ENCODE measurements at places on chromosomes 6 and 20.

DNA sequence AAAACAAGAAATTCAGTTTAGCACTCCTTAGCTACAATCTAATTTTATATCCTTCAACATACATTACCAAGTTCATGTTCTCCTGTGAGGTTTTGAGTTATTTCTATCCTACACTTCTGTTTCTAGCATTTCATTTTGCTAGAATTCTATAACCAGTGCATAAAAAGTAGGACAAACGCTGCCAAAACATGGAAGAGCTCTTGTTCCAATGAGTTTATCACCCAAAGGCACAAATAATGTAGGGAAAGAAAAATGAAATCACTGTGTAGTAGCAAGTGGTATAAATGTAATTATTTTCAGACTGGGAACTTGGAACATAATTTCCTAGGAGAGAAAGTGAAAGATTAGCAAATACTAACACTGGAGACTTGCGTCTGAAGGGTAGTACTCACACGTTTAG, 413.3 kb upstream of the NRSN1 start:
- DNase-seq: no peak

GRCh38 chr6:50030777-50031562, 9.2 kb upstream of the DEFB110 start:
- peak; percentile 59 for DNase-seq

- DNase-seq: peak; percentile 51
These were observed 123.3 kb upstream of the DUSP22 start for GRCh38 chr6:168865-169455.

DNA sequence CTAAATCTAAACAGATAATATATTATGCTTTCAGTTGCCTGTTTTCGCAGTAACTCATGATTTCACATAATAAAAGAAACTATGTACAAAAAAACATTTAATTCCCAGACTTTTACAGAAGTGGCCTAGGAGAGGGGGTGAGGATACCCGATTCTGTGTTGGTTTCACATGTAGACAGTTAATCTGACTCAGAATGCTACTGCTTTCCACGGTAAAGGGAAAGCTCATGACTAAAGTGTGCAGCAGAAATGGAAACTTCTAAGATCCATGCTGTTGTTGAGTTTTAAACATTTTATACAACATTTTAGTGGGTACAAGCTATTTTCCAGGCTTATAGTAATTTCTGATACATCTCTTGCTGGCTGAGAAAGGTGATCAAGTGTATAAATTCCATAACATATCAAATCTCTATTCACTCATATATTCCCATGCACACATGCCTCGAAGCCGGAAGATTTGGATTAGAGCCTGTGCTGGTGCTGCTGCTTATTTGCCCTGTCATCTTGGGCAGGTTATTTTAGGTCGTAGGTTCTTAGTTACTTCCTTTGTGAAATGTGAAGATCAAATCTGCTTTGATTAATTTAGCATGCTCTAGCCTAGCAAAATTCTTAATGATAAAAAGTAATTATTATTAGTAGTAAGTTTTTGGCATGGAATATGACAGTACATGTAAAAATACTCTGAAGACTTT, 896.7 kb upstream of the MAP3K7 start:
- no peak for DNase-seq

DNA sequence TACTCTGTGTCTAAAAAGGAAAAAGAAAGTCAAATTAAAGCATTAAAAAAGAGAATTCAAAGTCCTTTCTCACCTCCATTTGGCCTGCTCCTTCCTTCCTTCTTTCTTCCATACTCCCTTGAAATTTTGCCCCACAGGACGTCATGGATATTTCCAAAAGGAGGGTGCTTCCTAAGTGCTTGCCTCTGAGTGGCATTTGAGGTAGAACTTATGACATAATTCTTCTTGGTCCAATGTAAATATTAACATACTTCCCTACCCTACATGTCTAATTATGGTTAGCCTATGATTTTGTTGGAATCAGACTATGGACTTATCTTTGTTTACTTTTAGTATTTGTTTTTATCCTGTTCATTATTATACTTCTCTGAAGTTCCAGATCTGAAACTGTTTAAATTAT, 132.3 kb downstream of the PFDN4 start:
- no peak for DNase-seq

GRCh38 chr20:36744764-36745191, 1.1 kb downstream of the NDRG3 start:
- peak; percentile 39 for DNase-seq

DNA sequence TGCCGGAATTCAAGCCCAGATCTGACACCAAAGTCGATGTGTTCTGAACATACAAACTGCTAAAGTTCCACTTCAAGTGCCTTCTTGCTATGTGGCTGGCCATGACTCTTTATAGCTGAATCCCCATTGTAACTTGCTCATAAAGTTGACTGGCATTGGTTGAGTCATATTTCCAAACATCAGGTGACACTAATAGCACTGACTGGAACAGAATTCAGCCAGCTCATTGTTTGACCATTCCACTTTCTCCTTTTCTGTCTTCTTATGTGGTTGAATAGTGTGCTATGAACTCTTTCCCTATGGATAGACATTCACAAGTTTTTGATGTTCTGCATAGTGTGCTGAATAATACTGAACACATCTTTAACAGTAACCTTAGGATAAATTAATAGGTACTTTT, 266.2 kb upstream of the ZFP64 start:
- no peak for DNase-seq

- DNase-seq: no peak
These were observed 414.8 kb upstream of the JARID2 start for GRCh38 chr6:14831070-14831469.

DNA sequence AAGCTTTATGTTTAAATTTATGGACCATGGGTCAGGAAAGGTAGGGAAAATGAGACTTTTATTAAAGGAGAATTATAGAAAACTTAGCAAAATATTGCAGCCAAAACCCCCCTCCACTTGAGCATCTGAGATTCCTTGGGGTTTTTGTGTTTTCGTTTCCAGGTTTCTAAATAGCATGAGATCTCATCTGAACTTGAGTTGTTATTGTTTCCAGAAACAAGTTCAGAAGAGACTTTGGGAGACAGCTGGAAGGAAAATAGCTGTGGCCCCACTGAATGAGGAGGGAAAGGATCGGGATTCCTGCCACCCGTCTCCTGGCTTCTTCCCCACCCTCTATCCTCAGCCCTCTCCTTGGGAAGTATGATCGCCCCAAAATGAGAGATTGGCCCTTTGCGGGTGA, 75.5 kb downstream of the TBC1D7 start:
- DNase-seq: no peak

- DNase-seq: no peak
These were observed 8.0 kb downstream of the SLC18B1 start for GRCh38 chr6:132790450-132790849.

- DNase-seq: no peak
These were observed 34.9 kb downstream of the ANGPT4 start for GRCh38 chr20:881051-881782.

DNA sequence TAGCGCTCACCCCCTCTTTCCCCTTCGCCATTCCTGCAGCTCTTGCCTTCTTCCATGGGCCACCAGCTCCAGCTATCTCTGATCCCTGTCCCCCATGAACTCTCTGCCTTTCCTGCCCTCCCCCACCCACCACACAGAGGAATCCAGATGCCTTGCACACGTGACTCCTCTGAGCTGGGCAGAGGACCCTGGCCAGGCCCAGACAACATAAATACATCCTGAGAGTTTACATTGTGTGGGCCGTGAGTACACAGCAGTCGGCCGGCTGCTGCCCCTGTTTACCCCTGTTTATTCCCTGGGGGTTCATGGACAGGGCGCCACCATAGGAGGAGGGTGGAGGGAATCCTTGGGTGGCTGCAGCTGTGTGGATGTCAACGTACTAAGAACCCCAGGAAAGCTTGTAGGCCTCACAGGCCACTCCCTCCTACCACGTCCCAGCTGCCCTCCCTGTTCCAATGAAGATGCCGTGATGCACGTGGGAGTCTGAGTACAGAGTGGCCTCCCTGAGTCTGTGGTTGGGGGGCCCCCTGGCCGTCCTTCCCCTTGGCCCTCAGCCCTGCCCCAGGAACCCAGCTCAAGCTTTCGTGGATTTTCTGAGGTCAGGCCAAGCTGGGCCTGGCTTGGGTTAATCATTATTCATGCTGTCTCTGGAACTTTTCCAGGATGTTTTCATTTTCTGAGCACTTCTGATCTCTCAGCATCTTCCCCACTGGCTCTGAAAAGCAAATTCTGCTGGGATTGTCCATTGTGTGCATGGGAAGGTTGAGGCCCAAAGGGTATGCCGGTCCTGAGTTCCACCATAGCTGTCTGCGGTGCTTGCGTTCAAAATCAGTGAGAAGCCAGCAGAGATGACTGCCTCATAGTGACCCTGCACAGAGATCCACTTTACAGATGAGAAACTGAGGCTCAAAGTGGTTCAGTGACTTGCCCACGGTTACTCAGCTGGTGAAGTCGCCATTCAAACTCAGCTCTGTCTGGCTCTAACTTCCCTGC, 136.3 kb downstream of the MRPL14 start:
- DNase-seq: no peak

GRCh38 chr6:38133932-38134703, 314.6 kb downstream of the ZFAND3 start:
- DNase-seq: no peak

GRCh38 chr6:106749609-106750008, 120.2 kb downstream of the QRSL1 start:
- DNase-seq: no peak

GRCh38 chr6:167546611-167547327, 221.9 kb downstream of the TTLL2 start:
- no peak for DNase-seq

GRCh38 chr6:159525445-159526025, 167.5 kb downstream of the SOD2 start:
- DNase-seq: no peak

DNA sequence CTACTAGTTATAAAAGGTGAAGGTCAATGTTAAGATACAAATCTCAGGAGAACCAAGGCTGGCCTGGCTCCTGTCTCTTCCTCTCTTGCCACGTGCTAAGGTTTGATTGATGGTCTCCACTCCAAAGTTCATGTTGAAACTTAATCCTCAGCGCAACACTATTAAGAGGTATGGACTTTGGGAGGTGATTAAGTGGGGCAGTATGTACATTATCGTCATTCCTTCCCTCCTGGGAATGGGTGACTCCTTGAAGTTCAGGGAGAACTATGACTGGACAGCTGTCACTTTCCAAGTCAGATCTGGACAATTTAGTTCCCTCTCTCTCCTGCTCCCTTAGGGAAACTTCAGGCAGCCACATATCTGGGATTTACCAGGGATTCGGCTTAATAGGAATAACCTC, 50.5 kb downstream of the KCNK5 start:
- DNase-seq: no peak

GRCh38 chr6:41780551-41781365, at the start of gene PRICKLE4:
Gene PRICKLE4, plus strand, starts transcription at chr6:41780782. Its CDS starts 2,692 bp downstream, at chr6:41783474.
- DNase-seq: no peak

- peak; percentile 7 for DNase-seq
These were observed 393.5 kb downstream of the NKAIN2 start for GRCh38 chr6:124197148-124197547.

GRCh38 chr20:51412951-51413481, 129.5 kb downstream of the NFATC2 start:
- DNase-seq: peak; percentile 47

GRCh38 chr6:29992807-29993206, 50.5 kb downstream of the HLA-A start:
- DNase-seq: no peak

GRCh38 chr6:29986179-29986781, 43.9 kb downstream of the HLA-A start:
- DNase-seq: no peak

DNA sequence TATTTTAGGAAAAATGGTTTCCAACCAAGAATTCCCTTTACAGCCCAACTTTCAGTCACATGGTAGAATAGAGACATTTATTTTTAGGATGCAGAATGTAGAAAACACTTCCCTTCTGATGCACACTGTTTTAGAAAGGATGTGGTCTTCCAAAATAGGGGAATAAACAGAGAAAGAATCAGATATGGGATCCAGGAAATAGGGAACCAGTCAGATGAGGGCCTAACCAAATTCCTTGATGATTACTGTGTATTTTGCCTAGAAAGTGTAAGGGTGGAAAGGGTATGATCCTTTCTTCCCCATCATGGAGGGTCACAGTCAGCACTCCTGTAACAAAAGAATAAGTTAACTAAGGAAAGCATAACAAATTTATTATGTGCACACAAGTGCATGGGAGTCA, 27.4 kb downstream of the SLX4IP start:
- no peak for DNase-seq

- no peak for DNase-seq
These were observed 77.5 kb upstream of the BEND3 start for GRCh38 chr6:107192830-107193229.

DNA sequence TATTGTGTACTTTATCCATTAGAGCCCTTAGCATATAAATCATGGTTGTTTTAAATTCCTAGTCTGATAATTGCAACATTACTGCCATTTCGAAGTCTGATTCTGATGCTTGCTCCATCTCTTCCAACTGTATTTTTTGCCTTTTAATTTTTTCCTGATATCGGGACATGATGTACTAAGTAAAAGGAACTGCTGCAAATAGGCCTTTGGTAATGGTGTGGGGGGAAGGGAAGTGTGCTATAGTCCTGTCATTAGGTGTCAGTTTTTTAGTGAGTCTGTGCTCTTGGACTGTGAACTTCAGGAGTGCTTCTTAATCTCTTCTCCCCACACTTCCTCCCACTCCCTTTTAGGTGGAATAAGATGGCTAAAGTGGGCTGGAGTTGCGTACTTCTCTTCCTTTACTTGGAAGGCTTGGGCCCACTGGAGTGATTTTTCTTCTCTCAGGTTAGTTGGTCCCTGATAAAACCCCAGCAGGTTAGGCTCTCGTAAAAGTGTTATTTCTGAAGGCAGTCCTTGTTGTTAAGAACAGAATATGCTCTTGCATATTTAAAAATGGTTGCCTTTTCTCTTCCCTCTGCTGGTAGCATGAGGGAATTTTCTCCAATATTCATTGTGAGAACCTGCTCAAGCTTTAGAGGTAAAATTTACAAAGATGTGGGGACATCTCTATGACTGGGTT, 18.1 kb downstream of the STXBP5 start:
- DNase-seq: peak; percentile 10

GRCh38 chr20:63567136-63567385, 7.0 kb downstream of the HELZ2 start:
- no peak for DNase-seq

DNA sequence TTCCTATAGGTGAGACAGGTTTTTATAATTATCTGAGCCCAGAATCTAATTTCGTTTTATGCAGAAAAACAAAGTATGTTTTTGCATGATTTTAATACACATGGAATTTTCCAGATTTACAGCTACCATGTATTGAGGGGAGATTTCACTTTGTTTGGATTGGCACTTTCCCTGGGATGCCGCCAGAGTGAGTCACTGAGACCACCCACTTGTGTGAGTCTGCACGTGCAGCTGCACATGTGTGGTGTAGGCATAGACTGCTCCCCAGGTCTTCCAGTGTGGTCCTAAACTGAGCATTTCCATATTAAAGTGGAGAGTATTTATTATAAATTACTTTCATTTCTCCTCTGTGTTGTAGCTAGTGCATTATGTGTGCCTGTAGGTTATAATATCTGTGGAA, 186.8 kb downstream of the UBE3D start:
- DNase-seq: no peak

Data from iPS-NIHi11 (cell line).